Glutamatergic neuron (in vitro differentiated cells): ENCODE measurements at places on chromosomes 3 and 15. TPM values are rescaled to one million over a fixed set of nuclear protein-coding genes. Genes with fewer than 3 reads are reported as not detected.

TTLL13 gene
- total RNA-seq: not detected

CLRN1 gene
- total RNA-seq: not detected

TEX55 gene
- not detected for total RNA-seq

SH2D7 gene
- total RNA-seq: not detected

LRRC31 gene
- not detected for total RNA-seq

HDGFL3 gene
- total RNA-seq: 130 TPM

GPR149 gene
- total RNA-seq: 0.25 TPM

IQCF5 gene
- total RNA-seq: not detected

GNB4 gene
- 19.1 TPM for total RNA-seq

CFAP92 gene
- total RNA-seq: 0.15 TPM

DNA sequence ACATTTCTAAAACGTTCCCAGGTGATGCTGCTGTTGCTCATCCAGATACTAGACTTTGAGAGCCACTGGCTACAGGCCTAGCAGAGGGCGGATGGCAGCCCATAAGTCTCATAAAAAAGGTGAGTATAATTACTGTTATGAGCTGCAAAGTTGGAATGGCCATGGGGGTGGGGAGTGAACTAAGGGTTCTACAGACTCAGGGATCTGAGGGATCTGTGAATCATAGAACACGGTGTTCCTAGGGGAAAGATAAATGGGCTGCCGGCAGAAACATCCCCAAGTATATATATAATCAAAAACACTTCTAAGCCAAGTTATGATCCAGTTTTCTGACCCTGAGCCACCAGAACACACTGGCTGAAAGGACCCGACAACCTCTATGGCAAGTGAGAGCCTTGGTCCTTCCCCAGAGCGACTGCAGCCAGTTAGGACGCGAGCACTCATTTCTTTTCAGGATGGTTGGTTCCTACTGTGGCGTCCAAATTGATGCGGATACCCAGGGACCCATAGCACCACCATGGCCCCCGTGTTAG lies 7.9 kb upstream of the SYNM start:
- no peaks in the 10 kb centered on the region for H3K4me1 ChIP-seq
- no peaks in the 10 kb centered on the region for H3K36me3 ChIP-seq
- H3K27me3 ChIP-seq: peaks cover 4% of the 10 kb centered on the region
- H3K27ac ChIP-seq: no peak overlapping the region
- H3K4me3 ChIP-seq: no peak overlapping the region

DNA sequence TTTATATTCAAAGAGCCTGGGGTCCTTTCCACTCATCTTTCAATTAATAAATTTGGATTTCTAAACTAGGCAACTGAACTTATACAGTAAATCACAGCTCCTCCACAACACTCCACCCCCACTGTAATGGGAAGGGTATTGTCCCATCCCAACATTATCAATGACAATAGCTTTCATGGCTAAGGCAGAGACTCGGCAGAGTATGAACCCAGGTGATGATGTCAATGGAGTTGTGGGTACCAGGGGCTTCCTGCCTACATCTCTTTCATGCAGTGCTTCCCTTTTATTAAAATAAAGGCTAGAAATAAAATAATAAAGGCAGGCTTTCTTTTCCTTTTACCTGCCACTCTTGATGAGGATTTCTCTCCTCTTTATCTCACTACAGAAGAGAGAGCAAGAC lies 109.5 kb downstream of the ADAM10 start:
- no peaks in the 10 kb centered on the region for H3K4me1 ChIP-seq
- no peak overlapping the region for H3K4me3 ChIP-seq
- H3K27ac ChIP-seq: no peak overlapping the region

GRCh38 chr3:36417237-36417636 lies 36.9 kb downstream of the STAC start:
- H3K27ac ChIP-seq: no peak overlapping the region
- H3K36me3 ChIP-seq: peaks cover 5% of the 10 kb centered on the region
- H3K4me3 ChIP-seq: no peak overlapping the region
- no peaks in the 10 kb centered on the region for H3K27me3 ChIP-seq
- no peak for DNase-seq
- H3K4me1 ChIP-seq: no peaks in the 10 kb centered on the region

DNA sequence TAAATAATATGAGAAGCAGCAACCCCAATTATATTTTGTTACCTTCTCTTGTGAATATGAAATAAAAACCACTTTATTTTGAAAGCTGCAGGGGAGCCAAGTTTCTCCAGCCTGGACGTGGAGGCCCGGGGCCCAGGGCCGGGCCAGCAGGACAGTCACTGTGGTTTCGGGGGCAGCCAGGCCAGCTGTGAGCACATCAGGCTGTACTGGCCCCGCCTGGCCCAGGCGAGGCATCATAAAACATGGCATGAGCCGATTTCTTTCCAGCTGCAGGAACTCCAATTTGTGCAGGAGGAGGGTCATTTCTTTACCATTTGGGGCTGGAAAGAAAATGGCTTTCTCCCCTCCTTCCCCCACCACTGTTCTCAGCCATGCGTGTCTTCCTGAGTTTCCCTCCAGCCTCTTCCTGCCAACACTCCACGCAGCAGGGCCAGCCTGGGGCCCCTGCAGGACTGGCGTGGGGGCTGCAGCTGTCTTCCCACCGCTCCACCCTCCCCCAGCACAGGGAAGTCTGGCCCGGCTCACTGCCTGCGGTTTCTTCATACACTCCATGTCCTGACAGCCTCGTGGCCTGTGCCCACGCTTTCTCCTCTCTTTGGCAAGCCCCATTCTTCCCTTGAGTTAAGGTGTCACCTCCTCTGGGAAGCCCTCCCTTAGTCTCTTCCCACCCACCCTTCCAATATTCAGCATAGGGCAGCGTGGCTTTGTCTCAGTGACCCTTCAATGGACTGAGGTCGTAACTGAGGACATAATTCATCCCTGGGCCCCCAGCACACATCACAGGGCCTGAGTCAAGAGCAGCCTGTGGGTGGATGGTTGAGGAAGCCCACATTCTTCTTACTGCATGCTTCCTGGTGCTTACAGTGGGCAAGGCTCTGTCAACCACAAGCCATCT lies 135.8 kb downstream of the CHSY1 start:
- no peaks in the 10 kb centered on the region for H3K36me3 ChIP-seq
- peaks cover 5% of the 10 kb centered on the region for H3K4me1 ChIP-seq
- H3K27me3 ChIP-seq: peaks cover 4% of the 10 kb centered on the region
- H3K4me3 ChIP-seq: no peak overlapping the region

- no peaks in the 10 kb centered on the region for H3K27me3 ChIP-seq
- peaks cover under 1% of the 10 kb centered on the region for H3K4me1 ChIP-seq
- H3K36me3 ChIP-seq: peaks cover 3% of the 10 kb centered on the region
- no peak for DNase-seq
- no peak overlapping the region for H3K27ac ChIP-seq
- H3K4me3 ChIP-seq: no peak overlapping the region
These were observed 163.2 kb upstream of the GRM7 start for GRCh38 chr3:6697722-6698121.

DNA sequence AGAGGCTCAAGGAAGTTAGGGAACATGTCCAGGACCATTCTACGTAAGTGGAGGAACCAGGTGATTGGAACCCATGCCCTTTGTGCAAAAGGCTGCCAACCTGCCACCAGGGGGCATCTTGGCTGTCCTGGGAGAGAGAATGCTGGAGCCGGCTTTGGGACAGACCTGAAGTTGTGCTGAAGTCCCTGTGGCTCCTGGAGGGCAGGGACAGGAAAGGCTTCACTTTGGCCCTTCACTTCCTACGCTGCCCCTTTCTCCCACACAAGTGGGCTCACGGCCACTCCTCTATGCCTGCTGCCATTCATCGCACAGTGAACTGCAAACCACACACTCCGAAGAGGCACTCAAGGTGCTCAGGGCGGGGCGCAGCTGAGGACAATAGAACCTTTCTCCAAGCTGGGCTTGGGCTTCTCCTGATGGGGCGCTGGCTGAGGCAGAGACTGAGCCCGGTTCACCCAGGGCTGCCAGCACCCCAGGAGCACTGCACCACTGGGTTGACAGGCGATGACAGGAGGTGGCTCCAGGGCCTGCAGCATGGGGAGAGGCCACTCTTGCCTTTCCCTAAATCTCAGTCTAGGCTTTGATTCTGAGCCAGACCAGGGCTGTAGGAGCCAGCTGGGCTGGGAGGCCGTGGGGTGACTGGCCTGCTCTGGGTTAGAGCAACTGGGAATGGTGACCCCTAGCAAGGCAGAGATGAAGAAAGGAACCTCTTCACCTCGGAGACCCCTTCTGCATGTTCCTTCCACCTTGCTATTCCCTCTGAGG lies 8.4 kb downstream of the SHF start:
- H3K4me1 ChIP-seq: peaks cover 67% of the 10 kb centered on the region
- DNase-seq: peak; percentile 34
- peak overlapping the region; percentile 85 for H3K27ac ChIP-seq
- H3K27me3 ChIP-seq: peaks cover 27% of the 10 kb centered on the region
- H3K36me3 ChIP-seq: peaks cover 33% of the 10 kb centered on the region
- H3K4me3 ChIP-seq: peak overlapping the region; percentile 81

GRCh38 chr3:70992562-70993204 lies 590.8 kb downstream of the FOXP1 start:
- no peaks in the 10 kb centered on the region for H3K36me3 ChIP-seq
- H3K4me1 ChIP-seq: peaks cover 3% of the 10 kb centered on the region
- DNase-seq: no peak
- no peak overlapping the region for H3K27ac ChIP-seq
- H3K27me3 ChIP-seq: peaks cover under 1% of the 10 kb centered on the region
- H3K4me3 ChIP-seq: no peak overlapping the region

DNA sequence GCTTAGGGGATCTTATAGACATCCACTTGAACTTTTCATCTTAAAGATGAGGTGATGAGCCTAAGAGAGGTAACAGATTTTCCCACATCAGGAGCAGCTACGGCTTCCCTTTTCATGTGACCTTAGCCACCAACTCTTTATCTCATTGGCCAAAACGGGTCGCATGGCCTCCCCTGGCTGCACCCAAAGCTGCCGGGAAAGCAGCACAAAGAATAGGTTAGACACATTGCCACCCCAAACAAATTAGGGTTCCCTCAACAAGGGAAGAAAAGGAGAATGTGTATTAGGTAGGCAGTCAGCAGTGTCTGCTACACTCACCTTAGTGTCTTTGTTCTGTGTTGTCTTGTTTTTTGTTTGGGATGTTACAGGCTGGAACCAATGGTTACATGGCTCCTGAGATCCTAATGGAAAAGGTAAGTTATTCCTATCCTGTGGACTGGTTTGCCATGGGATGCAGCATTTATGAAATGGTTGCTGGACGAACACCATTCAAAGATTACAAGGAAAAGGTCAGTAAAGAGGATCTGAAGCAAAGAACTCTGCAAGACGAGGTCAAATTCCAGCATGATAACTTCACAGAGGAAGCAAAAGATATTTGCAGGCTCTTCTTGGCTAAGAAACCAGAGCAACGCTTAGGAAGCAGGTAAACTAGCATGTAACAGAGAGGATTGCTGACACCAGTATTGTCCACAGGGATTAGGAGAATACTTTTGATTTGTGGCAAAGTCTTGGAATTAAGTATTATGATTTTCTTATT lies 44.2 kb downstream of the GRK7 start:
- DNase-seq: no peak
- peaks cover 3% of the 10 kb centered on the region for H3K4me1 ChIP-seq
- H3K4me3 ChIP-seq: no peak overlapping the region
- H3K27me3 ChIP-seq: peaks cover 1% of the 10 kb centered on the region

DNA sequence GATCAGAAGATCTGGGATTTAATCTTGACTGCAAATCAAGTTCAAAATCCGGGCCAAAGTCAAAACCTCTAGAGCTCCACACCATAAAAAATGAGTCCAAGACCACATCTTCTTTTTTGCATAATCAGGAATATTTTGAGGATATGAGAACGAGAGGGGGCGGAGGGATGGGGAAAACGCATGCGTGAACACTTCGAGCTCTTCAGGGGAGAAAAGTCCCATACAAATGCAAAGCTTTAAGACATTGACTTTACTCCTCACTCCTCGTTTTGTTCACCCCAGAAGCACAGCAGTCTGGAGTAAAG lies 68.2 kb downstream of the SUMF1 start:
- H3K4me1 ChIP-seq: peaks cover 4% of the 10 kb centered on the region
- no peak overlapping the region for H3K27ac ChIP-seq
- DNase-seq: no peak
